ENCODE measurements at places on chromosomes 7 and 10.

DNA sequence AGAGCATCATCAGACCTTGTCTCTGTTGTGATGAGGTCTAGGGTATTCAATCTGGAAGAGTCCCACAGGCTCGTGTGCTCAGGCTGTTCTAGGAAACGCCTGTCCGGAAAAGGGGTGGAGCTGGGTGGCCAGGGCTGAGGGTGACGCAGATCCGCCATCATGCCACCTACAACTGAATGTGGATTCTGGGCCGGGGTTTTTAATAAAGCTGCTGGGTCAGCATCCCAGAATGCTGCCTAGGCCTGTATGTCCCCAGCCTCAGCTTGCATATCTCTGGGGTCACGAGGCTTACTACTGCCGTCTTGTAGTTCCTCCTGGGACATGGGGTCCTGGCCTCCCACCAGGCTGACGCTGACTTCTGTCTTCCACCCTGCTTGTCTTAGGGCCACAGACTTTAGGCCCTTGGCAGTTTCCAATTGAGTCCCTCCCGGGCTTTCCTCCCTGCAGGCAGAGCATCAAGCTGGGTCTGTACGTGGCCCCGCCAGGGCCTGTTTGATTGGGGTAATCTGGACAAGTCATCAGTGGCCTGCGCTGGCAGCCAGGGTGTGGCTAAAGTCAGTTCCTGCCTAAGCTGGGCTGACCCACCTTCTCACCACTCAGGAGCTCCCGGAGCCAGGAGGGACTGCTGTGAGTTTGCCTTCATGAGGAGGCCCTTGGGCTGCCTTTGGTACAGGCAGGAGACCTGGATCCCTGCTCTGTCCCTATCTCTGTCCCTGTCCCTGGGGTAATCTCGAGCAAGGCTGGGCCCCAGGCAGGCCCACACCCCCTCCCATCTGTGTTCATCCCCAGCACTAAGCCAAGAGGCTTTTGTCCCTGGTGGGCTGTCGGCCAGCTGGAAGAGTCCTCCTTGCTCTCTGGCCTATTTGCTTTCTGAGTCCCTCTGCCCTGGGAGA is 79.9 kb downstream of the ZMIZ1 start:
- no peak for DNase-seq

- DNase-seq = no peak
Observed at GRCh38 chr7:53383131-53383530, 347.7 kb downstream of the POM121L12 start.

DNA sequence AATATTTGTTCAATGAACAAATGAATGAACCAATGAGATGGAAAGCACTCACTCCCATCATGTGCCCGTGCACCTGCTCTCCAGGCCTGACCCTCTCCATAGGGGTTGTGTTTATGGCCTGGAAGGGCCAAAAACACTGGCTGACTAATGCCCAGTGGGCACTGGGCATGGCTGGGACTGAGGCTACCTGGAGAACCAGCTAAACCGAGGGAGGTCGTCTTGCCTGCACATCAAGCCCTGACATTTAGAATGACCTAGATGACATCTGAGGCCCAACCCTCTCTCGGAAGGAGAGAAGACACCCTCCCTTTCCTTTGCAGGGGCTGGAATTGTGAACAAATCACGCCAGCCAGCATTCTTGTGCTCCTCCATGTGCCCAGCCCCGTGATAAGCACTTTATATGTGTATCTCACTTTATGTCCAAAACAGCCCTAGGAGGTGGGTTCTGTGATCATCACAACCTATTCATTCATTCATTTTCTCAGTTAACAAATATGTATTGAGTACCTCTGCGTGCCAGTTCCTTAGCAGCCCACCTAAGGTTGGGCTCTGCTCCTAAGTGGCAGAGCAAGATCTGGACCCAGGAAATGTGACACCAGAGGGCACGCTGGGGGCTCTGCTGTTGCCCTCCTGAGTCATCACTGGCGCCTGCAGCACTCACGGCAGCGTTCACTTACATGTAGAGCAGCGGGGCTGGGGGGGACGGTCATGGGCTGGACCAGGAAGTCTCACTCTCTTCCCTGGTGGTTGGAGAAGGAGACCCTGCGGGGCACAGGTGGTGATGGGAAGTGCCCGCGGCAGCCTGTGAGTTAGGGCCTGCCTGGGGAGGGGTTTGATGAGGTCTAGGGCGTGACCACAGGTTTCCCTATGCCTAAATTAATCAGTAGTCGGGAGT is 52.0 kb downstream of the TSPAN15 start:
- no peak for DNase-seq

DNA sequence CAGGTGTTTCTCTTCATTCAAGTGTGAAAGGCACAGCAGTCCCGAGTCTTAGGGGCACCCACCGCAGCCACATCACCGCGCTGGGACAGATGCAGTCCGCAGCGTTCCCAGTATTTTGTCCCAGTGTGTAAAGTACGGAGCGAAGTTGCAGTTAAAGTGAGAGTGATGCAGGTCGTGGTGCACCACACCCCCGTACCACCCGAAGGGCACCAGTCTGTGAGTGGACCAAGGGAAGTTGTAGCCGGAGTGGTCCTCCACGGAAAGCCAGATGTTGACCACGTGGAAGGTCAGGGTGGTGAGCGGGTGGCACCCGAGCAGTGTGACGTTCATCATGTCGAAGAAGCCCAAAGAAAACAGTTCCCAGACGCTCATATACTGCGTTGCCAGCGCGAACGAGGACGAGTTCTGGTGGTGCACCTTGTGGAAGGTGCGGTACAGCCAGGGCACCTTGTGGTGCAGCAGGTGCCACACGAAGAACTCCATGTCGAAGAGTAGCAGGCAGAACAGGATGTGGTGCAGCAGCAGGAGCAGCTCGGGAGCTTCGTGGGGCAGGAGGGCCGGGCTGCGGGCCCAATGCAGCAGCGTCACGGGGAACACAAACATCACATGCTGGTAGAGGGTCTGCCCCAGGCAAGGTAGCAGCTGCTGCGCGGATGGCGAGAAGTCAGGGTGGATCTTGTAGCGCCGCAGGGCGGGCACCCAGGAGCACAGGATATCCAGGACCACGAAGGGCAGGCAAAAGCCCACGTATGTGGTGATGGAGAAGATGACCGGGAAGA is 526 bp downstream of the CH25H start:
- DNase-seq = no peak

DNA sequence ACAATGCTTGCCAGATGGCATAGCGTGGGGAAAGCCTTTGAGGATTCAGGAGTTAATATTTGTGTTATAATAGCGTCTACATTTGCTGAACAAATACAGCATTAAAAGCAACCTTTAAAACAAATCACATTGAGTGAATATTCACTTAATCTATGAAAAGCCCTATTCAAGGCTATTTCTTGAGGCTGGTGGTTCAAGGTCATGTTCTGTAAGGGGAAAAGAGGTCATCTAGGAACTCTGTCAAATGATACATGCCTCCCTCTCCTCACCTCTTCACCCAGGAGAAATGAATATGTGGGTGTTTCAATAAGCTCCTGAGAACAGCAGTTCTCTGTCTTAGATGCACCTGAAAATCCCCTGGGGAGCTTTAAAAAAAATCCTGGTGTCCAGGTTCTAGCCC is 303.0 kb downstream of the ELMO1 start:
- DNase-seq = no peak

DNA sequence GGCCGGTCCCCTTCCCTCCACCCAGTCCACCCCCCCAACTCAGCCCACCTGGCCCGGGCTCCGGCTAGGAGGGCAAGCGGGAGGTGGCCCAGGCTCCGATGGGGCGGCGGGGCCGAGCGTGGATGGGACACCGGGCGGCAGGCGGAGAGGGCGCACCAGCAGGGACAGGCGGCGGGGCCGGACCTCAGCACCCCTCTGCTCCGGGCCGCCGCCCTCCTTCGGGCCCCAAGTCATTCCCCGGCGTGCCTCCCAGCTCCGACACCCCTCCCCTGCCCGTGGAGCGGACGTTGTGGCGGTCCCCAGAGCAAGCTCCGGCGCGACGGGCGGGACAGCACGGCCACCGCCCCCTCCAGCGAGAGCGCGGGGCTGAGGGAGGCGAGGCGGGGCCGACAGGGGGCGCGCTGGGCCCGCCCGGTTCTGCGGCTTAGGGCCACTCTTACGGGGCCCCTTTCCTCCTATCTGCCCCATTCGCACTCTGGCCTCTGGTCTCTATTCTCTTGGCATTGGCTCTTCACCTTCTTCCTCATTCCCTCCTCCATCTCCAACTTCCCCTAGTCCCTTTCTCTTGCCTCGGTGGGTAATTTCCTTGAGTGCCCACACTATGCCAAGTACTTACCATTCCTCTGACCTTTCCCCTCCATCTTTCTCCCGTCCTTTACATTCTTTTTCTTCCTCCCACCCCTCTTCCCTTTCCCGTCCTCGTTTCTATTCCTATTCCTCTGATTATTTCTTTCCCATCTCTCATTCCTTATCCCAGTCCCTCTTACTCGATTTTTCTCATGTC is 701 bp upstream of the GBX1 start:
- DNase-seq = no peak

Measured in urinary bladder (tissue), 4 donors.